Head of caudate nucleus (tissue), 42 donors: ENCODE measurements at places on chromosomes 13 and 19.

DNA sequence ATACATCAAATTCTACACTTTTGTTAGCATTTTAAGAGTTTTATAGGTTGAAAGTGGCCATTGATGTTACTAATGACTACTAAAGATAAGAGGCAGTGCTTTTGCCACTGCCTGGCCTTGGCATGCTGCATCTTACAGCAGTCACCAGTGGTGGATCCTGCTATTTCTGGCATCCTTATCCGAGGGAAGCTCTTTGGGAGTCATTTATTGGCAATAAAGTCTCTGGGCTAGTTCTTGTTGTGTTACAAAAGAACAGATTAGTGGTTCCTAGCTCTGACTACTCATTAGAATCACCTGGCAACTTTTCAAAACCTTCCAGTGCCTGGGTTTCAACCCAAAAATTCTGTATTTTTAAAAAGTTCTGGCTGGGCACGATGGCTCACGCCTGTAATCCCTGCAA, 94.5 kb downstream of the ZMYM2 start:
- DNase-seq = no peak

DNA sequence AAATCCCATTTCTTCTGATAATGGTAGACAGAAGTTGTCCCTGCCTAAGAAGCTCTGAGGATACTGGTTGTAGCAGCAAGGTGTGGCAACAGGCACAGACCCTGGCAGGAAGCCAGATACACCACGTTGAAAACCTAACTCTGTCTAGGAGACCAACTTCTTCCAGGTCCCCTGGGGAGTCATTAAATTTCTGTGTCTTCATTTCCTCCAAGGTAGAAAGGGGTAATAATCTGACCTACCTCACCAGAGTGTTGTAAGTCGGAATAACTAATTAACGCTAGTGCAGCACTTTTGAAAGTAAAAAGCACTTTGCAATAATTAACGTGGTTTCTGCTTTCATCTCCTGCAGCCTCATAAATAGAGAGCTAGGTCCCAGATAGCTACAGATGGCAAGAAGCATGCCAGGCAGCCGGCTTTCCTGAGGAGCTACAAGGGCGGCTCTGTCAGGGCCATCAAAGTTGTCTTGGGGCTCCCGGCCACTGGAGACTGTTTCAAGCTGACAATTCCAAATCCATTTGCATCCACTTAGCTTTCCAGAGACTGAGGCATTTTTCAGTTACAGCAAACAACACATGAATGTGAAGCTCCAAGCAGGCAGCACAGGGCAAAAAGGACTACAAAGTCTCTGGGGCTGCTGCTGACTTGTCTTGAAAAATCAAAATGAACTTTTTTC, 176.2 kb downstream of the FOXO1 start:
- DNase-seq = no peak

DNA sequence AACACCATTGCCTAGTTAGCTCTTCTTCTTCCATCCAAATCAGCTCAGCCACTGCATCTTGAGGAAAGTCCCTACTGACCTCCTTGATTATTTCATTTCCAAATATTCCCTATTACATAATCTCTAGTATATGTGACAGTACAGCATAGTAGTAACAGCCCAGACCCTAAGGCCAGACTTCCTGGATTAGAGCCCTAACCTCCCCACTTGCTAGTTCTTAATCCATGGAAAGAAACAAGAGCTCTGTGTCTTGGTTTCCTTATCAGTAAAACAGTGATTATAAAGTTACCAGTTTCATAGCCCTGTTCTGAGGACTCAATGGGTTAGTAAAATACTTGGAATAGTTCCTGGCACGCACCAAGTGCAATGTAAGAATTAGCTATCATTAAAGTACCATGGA, 153.0 kb downstream of the RAP2A start:
- DNase-seq = no peak

DNA sequence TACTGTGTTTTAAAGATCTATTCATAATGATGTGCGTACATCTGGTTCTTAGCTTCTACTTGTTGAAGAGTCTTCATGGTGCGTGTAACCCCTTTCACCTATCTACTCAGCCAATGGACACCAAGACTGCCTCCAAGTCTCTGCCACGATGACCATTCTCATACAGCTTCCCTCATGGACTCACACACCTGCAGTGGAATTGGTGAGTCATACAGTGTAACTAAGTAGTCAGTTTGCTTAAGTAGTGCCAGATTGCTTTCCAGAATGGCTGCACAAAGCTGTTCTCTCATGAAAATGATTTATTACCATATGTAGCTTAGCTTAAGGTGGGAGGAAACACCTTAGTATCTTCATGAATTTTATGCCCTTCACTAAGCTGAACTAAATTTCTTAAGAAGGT, 112.3 kb downstream of the AKAP11 start:
- no peak for DNase-seq

DNA sequence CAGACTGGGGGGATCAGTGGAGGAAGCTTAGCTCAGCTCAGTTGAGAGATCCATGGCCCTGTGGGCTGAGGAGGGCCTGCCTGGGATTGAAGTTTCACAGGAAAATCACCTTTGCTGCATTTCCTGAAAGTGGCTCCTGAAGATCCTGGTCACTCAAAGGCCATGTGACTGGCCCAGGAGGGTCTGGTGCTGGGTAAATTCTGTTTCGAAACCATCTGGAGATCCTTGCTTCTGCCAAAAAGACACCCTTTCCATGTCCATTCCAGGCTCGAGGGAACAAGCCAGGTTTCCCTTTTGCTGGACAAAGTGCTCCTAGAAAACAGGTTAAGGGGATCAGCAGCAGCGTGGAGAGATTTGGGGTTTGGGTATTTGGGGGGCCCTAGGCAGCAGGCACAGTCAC, 293.3 kb downstream of the ZNF536 start:
- no peak for DNase-seq

DNA sequence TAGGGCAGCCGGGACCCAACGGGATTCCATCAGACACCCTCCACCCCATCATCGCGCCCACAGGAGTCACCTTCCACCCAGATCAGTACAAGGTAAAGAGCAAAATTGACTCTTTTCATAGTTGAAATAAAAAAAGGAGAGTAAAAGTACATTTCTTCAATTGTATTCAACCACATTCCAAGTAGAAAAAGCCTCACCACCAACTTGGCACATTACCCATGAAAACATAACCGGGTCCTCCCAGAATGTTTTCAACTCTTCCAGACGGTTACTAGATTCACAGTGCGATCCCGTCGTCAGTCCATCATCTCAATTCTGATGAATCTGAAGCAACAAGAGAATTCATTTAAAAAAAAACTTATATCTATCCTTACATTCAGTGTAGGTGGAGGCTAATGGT, 125.2 kb downstream of the RAB20 start:
- no peak for DNase-seq

- DNase-seq = no peak
Observed at GRCh38 chr13:78595495-78596398, 7.6 kb downstream of the POU4F1 start.

GRCh38 chr19:41144403-41144802, 30.2 kb downstream of the CYP2F1 start:
- DNase-seq = peak; percentile 67

DNA sequence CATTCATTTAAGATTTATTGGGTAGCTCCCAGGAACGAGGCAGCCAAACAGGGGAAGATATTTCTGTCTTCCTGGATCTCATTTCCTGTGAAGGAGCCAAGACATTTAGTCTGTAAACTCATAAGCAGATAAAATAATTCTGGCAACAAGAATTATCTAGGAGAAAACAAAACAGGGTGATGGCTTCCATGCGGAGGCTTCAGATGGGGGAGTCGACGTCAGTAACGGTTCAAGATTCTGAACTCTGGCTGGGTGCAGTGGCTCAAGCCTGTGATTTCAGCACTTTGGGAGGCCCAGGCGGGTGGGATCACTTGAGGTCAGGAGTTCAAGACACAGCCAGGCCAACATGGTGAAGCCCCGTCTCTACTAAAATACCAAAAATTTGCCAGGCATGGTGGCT, 1.3 kb downstream of the GNA15 start:
- DNase-seq = no peak

DNA sequence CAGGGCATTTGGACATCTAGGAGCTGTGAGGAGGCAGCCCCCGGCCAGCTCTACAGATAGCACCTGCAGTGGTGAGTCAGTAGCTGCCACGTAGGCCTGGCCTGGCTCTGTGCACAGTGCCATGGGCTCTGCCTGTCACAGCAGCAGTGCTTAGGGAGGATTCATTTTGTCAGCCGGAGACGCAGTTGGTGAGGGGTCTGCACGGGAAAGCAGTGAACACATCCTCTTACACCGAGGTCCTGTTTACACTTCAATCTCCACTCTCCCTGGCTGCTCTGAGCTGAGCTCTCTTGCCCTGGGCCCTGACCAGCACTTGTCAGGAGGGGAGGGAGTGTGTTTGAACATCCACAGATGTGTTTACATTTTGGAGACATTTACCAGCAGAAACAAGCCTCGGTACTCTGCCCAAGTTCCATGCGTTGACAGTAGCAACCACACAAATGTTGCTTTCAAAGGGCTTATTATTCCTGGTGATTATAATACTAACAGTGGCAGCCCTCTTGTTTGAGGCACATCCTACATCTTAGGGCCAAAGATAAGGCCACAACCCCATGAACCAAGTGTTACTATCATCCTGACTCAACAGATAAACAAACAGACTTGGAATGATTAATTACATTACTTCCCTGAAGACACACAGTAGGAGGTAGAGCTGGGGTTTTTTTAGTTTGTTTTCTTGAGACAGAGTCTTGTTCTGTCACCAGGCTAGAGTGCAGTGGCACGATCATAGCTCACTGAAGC, 148.9 kb downstream of the USP12 start:
- DNase-seq = no peak

GRCh38 chr13:22748866-22749577, 431.8 kb upstream of the SGCG start:
- DNase-seq = no peak

DNA sequence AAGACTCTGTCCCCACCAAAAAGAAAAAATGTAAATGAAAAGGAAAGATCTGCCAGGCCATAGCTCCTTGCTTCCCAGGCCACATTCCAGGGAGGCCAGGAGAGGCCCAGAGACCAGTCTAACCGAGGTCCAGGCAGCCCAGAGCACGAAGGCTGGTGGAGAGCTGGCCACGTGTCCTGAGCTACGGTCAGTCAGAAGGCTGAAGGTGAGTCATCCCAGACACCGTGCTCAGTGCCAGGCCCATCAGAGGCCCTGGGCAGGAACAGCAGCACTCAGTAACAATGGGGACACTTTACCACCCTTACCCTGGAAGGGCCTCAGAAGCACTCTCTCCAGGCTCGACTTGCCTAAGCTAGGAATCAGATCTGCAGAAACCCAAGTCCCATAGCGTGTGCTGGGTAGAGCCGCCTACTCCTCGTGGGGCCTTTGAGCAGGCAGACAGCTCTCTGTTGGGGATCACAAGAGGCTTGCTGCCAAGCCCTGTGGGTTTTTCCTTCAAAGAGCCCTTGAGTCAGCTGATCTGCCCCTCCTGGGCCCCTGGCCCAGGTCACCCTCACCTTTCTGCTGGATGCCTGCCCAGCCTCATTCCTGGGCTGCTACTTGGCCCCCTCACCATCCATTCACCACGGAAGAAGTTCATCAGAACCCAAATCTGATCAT, 11.6 kb upstream of the DNMT1 start:
- DNase-seq = no peak

DNA sequence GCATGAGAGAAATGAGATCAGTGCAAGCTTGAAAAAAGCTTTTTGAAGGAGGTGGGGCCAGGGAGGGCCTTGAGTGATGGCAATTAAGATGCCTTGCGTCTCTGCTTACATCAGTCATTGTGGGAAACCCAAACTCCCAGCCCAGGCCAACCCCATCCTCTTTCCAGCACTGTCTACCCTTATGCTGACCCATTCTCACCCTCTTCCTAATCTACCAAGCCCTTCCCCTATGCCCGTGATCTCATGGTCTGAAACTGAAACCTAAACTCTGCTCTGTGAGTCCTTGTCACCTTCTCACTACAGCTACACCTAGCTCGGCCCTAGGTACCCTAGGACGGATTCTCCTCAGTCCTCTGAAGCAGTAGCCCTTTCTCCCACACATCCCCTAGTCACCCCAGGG, 36.0 kb upstream of the SERP2 start:
- DNase-seq = no peak

DNA sequence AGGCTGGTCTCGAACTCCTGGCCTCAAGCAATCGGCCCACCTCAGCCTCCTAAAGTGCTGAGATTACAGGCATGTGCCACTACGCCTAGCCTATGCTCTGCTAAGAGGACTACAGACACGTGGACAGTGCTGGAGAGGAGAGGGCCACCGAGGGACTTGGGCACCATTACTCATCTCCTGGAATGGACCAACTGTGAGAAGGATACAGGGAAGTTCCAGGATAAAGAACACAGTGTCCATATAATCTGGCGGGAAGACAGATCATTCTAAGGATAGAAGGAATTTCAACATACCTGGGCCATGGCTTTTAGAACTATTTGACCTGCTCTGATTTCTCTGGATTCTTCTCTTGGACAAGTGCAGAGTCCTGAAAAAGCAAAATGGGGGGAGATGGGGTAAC, 12.8 kb downstream of the ZNF565 start:
- DNase-seq = no peak

- no peak for DNase-seq
Observed at GRCh38 chr19:27872370-27872769, 1340.6 kb downstream of the UQCRFS1 start.

DNA sequence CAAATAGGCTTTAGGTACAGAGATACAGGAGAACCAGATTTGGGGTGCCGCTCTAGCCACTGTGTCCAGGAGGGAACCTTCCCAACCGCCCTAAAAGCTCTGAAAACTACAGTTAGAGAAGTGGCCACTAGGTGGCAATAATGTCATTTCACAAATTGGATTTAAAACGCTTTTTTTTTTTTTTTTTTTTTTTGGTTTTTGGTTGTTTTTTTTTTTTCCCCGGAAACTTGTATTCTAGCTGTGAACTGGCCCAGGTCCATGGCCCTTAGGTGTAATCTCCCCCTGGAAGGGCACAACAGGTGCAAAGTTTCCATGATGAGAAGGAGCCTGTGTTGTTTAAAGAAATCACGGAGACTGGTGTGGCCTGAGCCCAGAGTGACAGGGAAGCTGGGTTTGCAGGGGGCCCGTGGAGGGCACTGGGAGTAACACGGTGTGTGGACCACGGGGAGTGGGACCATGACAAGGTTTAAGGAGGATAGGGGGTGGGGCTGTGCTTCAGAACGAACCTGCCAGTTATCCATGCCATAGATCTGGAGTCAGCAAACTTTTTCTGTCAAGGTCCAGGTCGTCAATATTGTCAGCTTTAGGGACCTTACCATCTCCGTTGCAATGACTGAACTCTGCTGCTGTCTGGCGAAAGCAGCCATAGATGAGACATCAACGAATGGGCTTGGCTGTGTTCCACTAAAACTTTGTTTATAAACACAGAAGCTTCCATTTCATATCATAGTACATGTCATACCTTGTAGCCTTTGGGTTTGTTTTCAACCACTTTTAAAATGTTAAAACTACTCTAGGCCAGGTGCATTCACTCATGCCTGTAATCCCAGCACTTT, 10.1 kb downstream of the OR1I1 start:
- DNase-seq = no peak
